ENCODE measurements at places on chromosomes 13 and 19. TPM values are rescaled to one million over a fixed set of nuclear protein-coding genes. Genes with fewer than 3 reads are reported as not detected.

Gene KLF12
- 44.8 TPM for total RNA-seq

Gene DHPS
- 73.3 TPM for total RNA-seq

Gene PRKCSH
- total RNA-seq, result 36.0 TPM

Gene ZNF497
- total RNA-seq, result 0.56 TPM

Gene IRF3
- 39.6 TPM for total RNA-seq

Gene APC2
- 0.36 TPM for total RNA-seq

Gene SMIM44
- not detected for total RNA-seq

Gene PPP1R13L
- total RNA-seq, result 3.0 TPM

Gene PRSS57
- not detected for total RNA-seq

Gene PEG3
- not detected for total RNA-seq

Gene LSM4
- total RNA-seq, result 88.0 TPM

DNA sequence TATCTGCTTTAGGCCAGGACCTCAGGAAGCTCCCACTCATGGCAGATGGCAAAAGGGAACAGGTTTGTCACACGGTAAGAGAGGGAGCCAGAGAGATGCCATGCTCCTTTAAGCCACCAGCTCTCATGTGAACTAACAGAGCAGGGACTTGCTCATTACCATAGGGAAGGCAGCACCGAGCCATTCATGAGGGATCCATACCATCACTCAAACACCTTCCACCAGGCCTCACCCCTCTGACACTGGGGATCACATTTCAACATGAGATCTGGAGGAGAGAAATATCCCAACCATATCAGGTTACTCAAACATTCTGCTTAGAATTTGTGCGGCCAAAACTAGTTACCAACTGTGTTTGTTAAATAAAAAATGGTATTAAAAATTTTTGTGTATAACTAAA is 427.0 kb downstream of the UQCRFS1 start:
- DNase-seq, result no peak

DNA sequence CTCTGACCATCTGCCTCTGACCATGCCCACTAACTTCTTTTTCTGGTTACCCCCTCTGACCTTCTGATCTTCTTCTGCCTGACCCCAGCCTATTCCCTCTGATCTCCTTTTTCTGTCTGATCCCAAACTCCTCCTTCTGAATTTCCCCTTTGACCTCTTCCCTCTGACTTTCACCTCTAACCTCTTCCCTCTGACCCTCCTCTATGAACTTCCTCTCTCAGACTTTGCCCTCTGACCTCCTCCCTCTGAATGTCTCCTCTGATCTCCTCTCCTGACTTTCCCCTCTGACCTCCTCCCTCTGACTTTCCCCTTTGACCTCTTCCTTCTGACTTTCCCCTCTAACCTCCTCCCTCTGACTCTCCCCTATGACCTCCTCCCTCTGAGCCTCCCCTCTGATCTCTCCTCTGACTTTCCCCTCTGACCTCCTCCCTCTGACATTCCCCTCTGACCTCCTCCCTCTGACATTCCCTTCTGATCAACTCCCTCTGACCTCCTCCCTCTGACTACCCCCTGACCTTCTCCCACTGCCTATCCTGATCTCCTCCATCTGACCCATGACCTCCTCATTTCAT is 3.5 kb downstream of the COL5A3 start:
- DNase-seq, result no peak

DNA sequence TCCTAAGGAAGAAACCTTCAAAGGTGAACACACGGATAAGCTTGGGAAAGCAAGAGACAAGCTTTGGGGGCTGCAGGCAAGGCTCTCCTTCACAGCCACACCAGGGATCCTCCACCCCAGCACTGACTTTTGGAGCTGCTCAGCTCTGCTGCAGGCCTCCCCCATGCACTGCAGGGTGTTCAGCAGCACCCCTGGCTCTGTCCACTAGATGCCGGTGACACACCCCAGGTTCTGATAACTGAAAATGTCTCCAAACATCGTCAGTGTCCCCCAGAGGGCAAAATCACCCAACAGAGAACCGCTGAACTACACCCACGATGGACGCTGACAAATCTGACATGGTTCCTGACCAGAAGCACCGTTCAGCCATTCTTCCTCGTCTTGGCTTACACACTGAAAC is 90.5 kb downstream of the STK24 start:
- no peak for DNase-seq

GRCh38 chr19:38197937-38198704 is 25.9 kb downstream of the DPF1 start:
- DNase-seq, result no peak

DNA sequence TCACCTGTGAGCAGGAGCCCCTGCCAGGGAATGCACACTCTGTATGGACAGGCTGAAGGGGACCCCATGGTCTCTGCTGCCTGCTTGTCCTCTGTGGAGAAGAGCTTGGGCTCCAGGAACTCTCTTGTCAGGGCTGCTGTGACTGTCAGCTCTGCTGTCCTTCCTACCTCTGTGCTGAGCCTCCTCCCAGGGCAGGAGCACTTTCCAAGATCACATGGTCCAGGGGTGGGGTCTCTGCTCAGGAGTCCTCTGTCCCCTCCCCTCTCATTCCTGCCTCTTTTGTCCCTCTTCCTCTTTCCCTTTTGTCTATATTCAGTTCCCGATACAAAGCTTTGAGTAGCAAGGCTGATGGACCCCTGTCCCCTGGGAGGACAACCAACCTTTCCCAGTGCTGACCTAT is at the start of gene CEACAM7:
Gene CEACAM7, minus strand, starts transcription at position 173 of the 400 bp plus-strand sequence. Its CDS starts 105 bp downstream, at position 68.
- DNase-seq, result no peak

- no peak for DNase-seq
Observed at GRCh38 chr13:20927596-20928257, 25.2 kb upstream of the XPO4 start.

DNA sequence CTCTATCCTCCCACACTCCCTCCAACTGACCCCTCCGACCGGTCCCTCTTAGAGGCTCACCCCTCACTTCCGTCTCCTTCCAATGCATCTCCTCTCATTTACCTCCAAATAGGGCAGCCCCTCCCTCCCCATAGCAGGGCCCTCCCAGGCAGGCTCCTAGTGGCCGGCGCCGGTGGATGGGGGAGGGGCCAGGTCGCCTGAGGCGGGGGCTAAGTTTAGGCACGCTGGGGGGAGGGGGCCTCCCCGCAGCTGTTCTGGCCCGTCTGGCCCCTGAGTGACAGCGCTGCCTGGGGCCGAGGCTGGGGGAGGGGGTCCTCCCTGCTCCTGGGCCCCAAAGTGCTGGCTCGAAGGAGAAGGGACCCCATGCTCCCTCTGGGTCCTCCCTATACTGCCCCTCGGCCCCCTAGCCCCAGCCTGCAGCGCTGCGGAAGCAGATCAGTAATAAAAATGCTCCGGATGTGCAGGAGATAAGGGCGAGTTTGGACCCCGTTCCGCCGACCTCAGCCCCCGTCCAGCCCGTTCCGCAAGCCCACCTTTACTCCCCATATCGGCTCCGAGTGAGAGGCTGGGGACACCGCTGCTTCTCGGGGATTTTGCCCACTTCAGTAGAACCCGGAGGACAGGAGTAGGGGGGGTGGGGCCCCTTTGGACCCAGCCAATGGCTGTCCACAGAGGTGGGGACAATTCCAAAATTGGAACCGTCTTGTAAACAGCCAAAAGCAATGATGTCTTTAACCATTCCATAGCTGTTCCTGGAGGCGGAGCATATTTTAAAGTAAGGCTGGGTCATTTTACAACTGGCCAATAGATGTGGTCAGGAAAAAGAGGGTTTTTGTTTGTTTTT is 4.0 kb downstream of the RTN2 start:
- DNase-seq, result peak; percentile 80

GRCh38 chr19:50967929-50968715 is 1.3 kb downstream of the KLK6 start:
- no peak for DNase-seq

DNA sequence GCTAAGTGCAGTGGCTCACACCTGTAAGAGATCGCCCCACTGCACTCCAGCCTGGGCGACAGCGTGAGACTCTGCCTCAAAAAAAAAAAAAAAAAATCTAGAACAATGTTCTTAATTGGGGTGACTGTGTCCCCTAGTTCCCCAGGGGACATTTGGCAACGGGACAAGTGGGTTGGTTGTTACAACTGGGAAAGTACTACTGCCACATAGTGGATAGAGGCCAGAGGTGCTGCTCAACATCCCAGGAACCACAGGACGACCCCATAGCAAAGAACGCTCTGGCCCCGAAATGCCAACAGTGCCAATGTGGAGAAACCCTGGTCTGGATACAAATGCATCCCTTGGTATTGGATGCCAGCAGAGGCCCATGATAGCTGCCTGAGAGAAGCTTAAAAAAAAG is 11.8 kb downstream of the NLRP12 start:
- DNase-seq, result no peak

DNA sequence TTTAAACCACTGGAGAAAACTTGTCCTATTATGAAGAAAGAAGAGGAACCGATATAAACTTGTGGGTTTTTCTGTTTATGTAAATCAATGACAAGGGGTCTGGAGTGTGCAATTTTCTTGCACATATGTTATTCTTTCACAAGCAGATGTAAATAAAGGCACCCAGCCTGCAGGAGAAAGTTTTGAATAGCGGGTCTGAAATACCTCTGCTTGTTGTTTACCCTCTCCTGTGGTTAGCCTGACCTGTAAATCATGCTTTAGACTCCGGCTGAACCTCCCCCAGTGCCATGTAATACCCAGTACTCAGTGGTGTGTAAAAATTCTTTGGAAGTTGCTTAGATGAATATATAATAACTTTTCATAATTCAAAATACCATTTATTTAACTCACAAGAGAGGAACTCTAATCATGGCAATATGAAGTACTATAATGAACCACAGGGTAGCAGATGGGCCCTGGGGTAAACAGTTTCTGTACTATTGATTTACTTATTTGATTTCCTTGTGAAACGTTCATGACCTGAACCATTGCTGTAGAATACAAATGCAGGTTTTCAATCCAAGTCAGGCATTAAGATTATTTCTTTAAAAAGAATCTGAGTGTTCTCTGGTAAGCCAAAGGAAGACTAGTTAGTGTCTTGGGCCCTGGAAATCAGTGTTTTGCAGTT is 245.1 kb downstream of the LMO7 start:
- peak; percentile 77 for DNase-seq

- no peak for DNase-seq
Observed at GRCh38 chr19:44728178-44728577, 20.3 kb upstream of the BCL3 start.

DNA sequence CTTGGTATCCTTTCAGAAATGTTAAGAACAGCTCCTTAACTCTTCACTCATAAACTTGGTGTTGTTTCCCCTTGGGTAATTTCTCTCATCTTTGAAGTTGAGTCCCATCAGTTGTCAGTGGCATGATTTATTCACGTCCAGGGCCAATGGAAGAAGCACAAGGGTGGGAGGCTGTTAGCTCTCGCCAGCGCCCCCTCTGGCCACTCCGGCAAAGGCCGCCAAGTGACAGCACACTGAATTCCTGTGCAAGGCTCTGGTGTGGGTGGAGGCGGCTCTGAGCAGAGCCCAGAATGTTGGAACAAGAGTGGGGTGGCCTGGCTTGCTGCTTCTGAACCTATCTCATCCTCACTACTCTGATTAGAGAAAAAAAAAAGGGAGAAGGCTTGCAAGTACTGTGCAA is 13.1 kb upstream of the MEDAG start:
- DNase-seq, result peak; percentile 48

DNA sequence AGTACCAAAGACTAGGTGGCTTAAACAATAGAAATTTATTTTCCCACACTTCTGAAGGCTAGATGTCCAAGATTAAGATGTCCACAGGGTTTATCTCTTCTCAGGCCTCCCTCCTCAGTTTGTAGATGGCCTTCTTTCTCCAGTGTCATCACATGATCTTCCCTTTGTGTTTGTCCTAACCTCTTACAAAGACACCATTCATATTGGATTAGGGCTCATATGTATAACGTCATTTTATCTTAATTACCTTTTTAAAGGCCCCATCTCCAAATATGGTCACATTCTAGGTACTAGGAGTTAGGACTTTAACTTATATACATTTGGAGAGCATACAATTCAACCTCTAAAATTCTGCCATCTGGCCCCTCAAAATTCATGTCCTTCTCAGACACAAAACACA is 34.3 kb downstream of the N4BP2L2 start:
- DNase-seq, result no peak

- DNase-seq, result no peak
Observed at GRCh38 chr13:98985591-98985990, 7.7 kb upstream of the DOCK9 start.

DNA sequence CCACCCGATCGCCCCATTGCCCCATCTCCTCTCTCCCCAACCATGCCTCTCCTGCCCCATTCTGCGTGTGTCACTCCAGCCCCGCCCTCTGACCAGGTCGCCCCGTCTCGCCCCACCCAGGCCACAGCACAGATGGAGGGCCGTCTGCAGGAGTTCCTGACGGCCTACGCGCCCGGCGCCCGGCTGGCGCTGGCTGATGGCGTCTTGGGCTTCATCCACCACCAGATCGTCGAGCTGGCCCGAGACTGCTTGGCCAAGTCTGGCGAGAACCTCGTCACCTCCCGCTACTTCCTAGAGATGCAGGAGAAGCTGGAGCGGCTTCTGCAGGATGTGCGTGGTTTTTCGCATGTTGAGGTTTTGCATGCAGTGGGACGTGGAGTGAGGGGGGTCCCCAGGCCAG is 26.2 kb downstream of the MAST3 start:
- DNase-seq, result no peak

- DNase-seq, result no peak
Observed at GRCh38 chr19:47002106-47002766, 17.4 kb upstream of the NPAS1 start.
